ENCODE measurements at places on chromosomes 11 and 22.

DNA sequence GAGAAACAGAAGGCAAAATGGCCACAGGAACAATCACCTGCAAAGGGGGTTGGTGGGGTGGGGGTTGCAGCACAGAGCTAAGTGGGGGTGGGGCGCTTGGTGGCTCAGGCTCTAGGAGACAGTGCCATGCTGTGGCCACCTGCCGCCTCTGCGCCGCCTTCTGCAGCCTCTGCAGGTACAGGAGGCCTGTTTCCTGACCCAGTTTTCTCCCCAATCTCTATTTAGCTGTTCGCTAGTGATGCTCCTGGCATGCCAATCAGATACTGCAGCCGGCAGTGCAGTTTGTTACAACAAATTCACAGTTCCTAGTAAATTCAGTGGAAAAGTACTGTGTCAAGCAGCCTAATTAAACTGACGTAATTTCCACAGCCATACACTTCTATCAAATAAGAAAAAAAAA is 106.4 kb downstream of the SERGEF start:
- peak; percentile 71 for DNase-seq

DNA sequence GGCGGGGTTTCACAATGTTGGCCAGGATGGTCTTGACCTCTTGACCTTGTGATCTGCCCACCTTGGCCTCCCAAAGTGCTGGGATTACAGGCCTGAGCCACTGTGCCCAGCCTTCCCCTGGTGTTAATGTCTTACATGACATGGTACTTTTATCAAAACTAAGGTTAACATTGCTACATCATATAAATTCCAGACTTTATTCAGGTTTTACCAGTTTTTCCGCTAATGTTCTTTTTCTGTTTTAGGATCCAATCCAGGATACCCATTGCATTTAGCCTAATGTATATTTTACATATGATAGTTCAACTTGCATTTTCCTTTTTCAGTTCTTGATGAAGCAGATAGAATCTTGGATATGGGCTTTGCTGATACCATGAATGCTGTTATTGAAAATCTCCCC is 14.2 kb downstream of the DDX10 start:
- DNase-seq, result no peak

DNA sequence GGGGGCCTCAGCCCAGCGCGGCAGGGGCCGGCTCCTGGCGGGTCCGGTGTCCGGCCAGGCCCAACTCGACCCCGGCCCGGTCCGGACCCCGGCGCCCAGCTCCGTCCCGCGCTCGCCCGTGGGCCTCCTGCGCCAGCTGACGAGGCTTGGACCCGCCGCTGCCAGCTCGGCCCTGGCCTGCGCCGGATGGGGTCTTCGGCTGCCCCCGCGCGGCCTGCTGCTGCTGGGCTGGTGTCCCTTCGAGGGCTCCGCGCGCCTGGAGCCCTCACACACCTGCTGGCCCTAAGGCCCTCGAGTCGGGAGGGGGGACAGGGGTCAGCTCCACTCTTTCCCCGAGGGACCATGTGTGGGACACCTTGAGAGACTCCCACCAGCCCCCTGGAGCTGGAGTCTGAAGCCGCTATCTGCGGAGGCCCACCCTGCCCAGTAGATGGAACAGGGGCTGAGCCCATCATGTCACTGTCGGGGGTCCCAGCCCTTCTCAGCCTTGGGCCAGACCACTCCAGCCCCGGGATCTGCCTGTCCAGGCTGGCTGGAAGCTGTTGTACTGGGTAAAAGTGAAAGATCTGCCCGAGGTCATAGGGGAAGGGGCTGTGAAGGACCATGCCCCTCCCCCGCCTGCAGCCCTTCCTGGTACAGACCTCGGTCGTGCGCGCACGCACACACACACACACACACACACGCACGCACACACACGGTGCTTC is 768 bp upstream of the CDKN1C start:
- peak; percentile 75 for DNase-seq

GRCh38 chr22:33050614-33051182 is 7.5 kb downstream of the SYN3 start:
- no peak for DNase-seq

- DNase-seq, result no peak
Observed at GRCh38 chr11:33690290-33691065, 10.1 kb downstream of the C11orf91 start.

DNA sequence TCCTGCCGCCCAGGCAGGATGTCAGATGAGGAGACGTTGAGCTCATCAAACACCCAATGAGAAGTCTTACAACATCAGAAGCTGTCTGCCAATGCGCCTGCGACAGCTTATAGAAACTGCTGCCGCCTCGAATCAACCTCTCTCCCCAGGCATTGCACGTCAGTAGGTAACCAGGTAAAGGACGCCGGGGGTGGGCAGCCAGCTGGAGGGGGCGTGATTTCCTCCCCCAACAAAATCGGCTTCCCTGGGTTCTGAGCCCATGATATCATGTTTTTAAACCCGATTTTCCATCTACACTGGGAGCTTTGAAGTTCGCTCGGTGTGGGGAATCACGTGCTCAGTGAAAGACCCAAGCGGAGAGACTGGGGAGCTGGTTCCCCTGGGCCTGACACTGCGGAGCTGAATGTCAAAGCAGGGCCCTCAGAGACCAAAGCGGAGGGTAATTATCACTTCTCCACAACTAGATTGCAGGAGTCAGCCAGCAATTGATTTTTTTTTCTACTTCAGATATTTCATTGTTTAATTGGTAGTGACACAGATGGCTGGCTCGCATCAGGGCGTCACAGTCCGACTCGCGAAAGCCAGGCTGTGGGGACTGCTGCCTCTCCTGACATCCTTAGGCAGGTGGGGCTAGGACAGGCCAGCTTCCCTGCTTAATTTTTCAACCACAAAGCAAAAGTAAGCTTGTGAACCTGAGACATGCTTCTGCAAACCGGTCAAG is 15.4 kb downstream of the FAM83F start:
- DNase-seq, result peak; percentile 51

DNA sequence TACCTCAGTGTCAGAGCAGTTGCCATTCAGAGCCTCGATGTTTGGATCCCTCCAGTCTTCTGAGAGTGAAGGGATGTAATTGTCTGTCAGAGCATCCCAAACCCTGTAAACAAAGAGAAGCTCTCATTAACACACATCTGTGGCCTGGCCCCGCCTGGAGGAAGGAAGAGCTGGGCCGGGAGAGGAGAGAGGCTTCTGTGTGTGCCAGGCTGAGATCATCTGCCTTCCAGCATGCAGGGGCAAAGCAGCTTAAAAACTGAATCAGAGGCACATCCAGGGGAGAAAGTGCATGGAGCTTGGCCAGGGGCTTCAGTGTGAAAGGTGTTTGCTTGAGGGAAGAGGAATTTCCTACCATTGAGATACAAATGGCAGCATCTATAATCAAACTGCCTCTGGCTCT is 14.5 kb downstream of the FEZ1 start:
- peak; percentile 27 for DNase-seq
